ENCODE measurements at places on chromosomes 3 and 15.

GRCh38 chr3:197165890-197166289, 132.5 kb downstream of the DLG1 start:
- DNase-seq = no peak

DNA sequence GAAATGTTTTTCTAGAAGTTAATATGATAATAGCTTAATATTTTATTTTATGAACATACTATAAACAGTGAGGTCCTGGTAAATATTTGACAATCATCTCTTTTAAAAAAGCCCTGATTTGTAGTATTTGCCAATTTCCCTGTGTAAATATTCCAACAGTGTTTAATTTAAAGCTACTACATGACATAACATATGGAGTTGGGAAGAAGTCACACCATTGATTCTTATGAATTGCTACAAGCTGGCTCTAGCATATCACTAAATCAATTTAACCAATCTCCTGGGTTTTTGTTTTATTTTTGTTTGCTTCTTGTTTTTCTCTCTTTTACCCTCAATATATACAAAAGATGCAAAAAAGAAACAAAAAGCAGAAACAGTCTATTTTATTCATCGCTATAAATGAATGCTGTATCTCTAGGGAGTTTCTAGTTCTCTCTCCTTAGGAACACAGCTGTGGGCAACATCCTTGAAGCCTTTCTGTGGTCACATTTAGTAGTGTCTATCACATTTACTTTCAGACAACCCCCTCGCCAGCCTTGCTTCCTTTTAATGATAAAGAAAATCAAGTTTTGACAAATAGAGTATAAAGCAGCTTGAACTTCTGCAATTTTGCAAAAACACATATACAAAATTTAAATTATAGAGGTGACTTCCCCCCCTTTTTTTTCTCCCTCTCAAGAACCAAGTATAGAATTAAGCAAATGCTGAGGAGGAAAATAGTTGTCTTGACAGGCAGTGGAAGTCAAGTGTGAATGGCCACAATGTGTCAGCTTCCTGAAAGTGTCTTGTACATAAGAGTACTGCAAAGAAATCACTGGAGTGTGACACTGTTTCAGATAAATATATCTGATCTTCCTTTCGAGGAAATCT, 21.4 kb downstream of the CCR1 start:
- no peak for DNase-seq

- DNase-seq = no peak
Measured at GRCh38 chr3:112059497-112059896, 25.0 kb downstream of the TMPRSS7 start.

DNA sequence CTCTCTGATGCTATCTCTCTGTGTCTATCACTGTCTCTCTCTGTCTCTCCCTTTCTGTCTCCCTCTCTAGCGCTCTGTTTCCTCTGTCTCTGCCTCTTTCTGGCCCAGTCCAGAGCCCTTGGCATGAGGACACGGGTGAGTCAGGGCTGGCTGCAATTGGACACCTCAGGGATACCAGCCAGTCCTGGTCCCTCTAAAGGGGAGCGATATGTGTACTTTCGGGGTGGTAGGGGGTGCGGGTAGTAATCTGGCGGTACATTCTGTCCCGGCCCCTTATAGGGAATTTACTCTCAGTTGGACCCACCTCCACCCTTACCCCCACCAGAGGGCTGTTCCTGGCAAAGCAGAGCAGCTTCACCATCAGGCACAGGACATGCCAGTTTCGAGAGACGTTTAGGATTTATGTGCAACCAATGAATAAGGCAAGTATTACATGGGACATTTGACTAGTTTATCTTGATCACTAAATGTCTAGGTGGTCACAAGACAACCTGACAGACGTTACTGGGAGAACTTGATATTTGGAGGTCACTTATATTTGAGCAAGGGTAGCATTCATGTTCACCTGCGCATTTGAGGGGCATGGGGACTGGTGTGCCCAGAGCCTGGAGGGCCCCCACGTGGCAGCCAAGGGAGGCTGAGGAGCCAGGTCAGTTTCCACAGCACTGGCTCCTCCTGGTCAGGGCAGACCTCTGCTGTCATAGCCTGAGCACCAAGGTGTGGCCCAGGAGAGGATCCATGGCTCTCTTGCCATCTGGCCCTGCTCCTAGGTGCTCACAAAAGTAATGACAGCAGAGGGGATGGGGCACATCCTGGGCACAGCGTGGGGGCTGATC, 256.1 kb downstream of the PLCL2 start:
- no peak for DNase-seq

DNA sequence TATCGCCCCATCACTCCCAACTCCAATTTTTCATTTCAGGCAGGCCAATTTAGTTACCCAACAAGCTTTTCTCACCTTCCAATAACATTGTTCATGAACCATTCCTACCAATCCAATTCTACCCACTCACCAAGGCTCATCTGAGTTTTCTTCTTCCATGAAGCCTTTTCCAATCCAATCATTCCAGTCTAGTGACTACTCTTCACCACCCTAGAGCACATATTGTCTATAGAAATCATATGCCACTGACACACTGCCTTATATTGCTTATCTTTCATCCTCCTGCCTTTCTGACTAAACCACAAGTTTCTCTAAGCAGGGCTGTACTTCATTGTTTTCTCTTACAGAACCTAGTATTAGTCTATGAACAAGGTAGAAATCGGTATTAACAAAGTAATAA, 11.4 kb downstream of the CCDC14 start:
- no peak for DNase-seq

DNA sequence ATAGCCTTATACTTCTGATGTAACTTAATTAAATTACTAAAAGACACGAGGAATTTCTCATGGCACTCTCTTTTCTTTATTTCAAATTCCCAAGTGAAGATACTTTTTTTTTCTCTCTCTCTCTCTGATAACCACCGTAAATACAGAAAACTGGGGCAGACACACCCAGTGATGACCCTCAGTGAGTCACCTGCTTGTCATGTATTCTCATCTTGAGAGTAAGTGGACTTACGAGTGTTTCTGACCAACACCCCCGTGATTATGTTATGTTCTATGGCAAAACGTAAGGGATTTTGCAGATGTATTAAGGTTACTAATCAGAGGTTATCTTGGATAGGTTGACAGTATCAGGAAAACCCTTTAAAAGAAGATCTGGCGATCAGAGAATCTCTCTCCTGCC, 348.8 kb upstream of the ZNF717 start:
- no peak for DNase-seq

- DNase-seq = no peak
Measured at GRCh38 chr3:13882876-13883275, 3.0 kb upstream of the WNT7A start.

GRCh38 chr3:179750720-179751328, 98.0 kb downstream of the USP13 start:
- no peak for DNase-seq

DNA sequence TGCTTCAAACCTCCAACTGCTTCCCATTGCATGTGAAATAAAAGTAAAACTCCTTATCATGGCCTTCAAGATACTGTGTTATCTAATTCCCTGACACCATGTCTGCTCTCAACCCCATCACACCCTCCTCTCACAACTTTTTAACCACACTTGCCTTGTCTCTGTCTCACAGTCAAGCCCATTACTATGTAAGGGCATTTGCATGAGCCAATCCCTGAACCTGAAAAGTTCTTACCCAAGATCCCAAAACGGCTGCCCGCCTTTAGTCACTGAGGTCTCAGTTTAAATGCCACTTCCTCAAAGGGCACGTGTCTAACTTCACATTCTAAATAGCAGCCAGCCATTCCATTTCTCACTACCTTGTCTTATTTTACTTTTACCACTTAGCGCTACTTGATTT, 83.1 kb downstream of the SST start:
- DNase-seq = no peak

DNA sequence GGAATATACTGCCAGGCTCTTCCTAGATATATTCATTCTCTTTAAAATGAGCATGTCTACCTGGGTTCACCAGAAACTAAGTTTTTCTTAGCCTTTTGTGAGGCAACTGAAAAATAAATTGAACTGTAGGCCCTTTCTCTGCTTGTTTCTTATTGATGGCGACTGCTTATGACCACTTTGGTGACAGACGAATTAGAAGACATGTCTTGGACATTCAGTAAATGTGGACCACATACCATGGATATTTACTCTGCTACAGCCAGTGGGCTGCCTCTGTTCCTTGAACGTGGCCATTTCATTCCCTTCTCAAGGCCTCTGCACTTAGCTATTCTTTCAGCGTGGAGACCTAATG, 603 bp upstream of the SELENOK start:
- DNase-seq = no peak

DNA sequence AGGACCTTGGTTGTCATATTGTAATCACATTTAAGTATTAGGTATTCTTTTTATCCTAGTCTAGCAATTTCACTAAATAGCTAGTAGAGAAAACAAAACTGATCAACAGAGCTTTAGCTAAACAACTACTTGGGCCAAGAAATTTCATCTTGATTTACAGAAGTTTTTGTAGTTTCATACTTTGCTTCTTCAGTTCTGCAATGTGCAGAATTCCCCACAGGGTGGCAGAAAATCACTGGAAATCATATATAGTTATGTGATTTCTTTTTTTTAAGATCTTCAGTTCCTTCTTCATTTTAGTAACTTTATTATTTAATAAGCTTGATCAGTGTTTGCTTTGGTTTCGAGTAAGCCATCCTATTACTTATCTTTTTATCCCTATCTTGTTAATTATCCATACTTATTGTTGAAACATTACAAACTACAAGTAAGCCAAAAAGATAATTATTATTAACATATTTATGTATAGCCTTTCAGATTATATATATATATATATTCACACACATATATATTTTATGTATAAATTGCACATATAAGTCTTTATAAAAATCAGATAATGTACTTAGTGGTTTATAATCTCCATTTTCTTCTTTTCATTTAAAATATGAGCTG, 2.2 kb upstream of the BNIP2 start:
- no peak for DNase-seq

DNA sequence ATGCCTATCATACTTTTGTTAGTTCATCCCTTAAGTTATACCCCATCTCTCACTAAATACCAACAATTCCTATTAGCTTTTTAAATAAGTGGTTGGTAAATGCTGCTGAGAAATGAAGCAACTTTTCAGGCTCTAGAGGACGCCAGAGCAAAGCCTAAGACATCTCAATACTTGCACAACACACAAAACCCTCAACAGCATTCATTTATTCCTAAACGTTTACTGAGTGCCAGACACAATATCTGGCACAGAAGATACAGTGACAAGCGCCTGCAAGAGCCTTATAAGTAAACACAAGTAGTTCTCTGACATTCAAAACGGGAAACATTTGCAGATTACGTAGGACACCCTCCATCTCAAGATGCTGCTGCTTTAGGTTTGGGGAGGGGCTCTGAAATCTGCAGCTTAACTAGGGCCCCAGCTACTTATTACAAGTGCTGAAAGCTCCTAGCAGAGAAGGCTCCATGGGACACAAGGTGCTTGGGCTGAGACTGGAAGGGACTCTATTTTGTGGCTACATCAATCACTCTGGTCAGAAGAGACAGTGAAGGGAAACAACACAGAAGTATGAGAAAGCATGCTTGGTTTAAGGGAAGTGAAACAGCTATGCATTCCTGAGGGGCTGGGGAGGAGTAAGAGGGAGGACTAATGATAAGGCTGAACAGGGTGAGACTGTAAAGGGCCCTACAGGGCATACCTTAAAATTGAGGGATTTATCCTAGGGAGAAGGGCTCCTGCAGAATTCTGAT, 311.3 kb downstream of the PLCL2 start:
- no peak for DNase-seq

- DNase-seq = no peak
Measured at GRCh38 chr15:88484682-88485331, 17.3 kb downstream of the MRPS11 start.

DNA sequence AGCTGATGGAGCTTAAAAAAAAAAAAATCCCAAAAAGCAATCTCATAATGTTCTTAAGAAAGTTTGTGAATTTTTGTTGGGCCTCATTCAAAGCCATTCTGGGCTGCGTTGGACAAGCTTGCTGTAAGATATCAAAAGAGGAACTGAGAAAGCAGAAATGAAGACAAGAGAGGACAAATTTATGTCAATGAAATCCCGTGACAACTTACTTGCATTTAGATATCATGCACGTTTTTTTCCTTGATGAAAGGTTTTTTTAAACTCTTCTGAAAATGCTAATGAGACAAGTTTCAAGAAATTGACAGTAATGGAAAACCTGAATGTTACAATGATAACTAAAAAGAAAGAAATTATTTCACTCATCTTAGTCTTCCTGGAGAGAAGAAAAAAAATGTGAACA, 662.9 kb downstream of the SQOR start:
- no peak for DNase-seq

GRCh38 chr15:79349525-79349924, 38.6 kb downstream of the TMED3 start:
- no peak for DNase-seq

GRCh38 chr3:45123030-45123429, 23.1 kb downstream of the CDCP1 start:
- DNase-seq = no peak
